Tongue (tissue), 3 donors: ENCODE measurements at places on chromosomes 3 and 15.
A peak's percentile ranks its signal among the peaks of the same experiment; 100 is the strongest.

DNA sequence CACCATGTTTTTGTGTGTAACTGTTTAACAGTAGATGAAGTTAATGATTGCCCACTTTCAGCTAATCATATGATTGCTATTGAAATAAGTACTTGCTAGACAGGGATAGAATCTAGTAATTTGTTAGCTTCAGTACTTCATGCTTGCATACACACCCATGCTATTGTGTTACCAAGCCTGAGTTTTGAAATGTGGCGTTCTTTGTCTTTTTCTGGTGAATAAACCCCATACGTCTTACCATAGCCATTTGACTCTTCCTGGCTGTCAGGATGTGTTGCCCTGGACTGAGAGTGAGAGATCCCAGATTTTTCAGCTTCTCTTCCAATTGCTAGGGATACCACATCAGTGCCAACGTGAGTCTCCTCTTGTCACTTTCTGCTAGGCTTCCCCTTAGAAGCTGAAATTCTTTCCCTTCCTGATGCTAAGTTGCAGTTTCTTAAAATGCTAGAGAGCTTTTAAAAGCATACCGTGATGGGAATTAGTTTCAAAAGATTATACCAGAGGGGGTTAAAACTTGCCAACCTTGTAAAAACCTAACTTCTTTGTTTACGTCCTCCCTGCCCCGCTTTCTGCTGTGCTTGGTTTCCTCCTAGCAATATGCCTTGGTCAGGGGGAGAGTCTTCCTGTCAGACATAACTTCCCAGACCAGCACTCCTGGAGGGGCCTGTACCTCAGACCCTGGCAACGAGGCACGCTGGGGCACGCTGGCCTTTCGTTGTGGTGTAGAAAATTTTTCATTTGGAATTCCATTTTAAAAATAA, 62.9 kb upstream of the ULK4 start:
- peak; percentile 57 for DNase-seq

DNA sequence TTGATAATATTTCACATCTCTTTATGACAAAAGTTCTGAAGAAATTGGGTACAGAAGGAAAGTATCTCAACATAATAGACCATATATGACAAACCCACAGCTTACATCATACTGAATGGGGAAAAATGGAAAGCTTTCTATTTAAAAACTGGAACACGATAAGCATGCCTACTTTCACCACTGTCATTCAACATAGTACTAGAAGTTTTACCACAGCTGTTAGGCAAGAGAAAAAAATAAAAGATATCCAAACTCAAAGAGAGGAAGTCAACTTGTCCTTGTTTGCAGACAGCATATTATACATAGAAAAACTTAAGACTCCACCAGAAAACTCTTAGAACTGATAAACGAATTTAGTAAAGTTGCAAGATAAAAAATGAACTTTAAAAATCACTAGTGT, 40.3 kb downstream of the COPS2 start:
- DNase-seq = no peak

DNA sequence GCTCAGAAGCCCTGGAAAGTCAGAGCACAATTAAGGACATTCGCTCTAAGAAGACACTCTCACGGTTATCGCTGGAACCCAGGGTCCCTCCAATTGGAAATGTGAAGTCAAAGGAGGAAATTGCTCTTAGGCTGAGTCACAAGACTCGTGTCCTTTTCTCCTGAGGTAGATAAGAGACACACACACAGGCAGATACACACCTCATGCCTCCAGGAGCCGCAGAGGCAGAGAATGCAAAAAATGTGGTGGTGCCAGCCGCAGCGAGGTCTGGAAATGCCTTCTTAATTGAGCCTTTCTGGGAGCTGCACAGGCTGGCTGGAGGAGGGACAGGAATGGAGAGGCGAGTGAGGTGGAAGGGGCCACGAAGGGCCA, 189.3 kb downstream of the OPA1 start:
- DNase-seq = no peak

DNA sequence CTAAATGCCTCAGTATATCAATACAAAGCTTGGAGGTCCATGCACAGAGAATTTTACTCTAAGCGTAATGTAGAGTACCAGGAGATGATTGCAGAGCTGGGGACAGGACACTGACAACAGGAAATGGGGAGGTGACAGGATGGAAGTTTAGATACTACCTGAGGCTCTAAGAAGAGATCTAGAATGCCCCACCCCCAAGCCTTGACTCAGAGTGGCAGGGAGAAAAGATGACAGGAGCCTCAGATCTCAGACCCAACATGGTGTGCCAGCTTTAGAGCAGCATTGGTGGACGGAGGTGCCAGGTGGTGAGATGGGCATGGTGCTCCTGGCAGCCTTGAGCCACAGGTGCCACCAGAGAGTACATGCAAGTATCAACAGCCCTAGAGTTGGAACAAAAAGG, 62.5 kb downstream of the LYZL4 start:
- no peak for DNase-seq
